ENCODE measurements at places on chromosomes 13 and 19. TPM values are rescaled to one million over a fixed set of nuclear protein-coding genes. Genes with fewer than 3 reads are reported as not detected.

KLK10 gene
- 0.58 TPM for total RNA-seq

TMEM238 gene
- total RNA-seq = 10.0 TPM

SRRM5 gene
- 0.79 TPM for total RNA-seq

PEX11G gene
- total RNA-seq = 2.6 TPM

SUGP1 gene
- 29.0 TPM for total RNA-seq

TRIM28 gene
- total RNA-seq = 628 TPM

CGB5 gene
- total RNA-seq = 0.85 TPM

CNFN gene
- 49.3 TPM for total RNA-seq

FOSB gene
- total RNA-seq = 14.4 TPM

GAMT gene
- total RNA-seq = 43.4 TPM

DOCK6 gene
- 9.2 TPM for total RNA-seq

FAM83E gene
- total RNA-seq = 0.22 TPM

CYP4F3 gene
- 4.0 TPM for total RNA-seq

LILRA6 gene
- total RNA-seq = not detected

KCTD15 gene
- 38.2 TPM for total RNA-seq

C19orf85 gene
- total RNA-seq = not detected

CYP2F1 gene
- not detected for total RNA-seq

VWA8 gene
- 7.7 TPM for total RNA-seq
